Thyroid gland (tissue), 4 donors: ENCODE measurements at places on chromosomes 6 and 20. TPM values are rescaled to one million over a fixed set of nuclear protein-coding genes. Genes with fewer than 3 reads are reported as not detected.
A peak's percentile ranks its signal among the peaks of the same experiment; 100 is the strongest.

DNA sequence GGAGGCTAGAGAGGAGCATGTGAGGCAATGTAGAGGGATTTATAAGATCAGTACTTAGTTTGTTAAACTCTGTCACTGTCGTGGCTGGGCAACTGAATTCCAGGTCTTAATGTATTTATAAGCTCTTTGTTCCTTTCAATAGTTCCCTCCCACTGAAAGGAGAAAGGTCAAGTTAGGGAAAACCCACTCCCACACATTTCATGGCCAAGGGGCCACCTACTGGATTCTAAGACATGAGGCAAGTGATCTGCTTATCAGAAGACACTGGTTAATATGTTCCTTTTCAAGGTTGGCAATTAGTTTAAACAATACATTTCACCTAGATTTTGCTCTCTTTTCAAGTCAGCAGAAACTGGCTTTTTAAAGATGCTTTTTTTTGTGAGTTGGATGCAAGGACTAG, 5.4 kb upstream of the GSTA5 start:
- no peak for DNase-seq

GRCh38 chr20:58389324-58389967, 417 bp downstream of the VAPB start:
- peak; percentile 41 for DNase-seq

DNA sequence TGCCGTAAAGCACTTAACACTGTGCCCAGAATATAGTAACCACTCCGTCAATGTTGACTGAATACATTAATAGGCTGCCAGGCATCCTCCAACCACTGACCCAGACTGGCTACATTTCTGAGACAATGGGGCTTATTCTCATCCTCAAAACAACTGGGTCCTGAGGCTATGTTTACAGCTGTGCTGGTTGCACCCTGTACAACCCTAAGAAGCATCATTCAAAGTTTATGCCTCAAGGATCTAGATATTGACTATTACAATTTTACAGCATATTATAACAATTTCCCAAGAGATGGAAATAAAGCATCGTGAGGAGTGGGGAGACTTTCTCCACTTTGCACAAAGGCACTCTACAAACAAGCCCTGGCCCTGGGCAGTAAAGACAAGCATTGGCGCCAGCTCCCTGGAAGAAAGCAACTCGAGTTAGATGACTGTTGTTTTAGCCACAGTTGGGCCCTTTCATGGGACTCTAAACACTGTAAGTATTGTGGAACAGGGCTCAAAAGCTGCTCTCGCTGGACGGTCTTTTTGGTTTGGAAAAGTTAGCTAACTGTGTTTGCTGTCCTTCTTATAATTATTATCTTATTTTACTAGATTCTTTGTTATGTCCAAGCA, 30.2 kb downstream of the MYLIP start:
- DNase-seq = peak; percentile 80

DNA sequence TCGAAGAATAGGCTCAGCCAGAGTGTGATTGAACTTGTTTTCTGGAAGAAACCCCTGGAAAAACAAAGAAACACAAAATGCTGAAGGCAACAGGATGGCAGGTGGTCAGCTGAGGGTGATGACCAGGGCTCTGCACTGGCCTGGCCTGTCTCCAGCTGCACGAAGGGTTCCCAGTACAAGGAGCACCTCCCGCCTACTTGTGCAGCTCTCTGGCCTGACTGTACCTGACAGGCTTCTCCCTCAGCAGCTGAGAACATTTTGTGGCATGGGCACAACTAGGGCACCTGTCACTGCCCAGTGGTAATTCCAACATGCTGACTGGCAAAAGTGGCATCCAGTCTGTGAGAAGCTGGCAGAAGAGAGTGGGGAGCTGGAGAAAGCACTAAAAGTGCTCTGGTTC, 38.8 kb upstream of the EMILIN3 start:
- DNase-seq = no peak

GRCh38 chr6:78631976-78632375, 235.4 kb upstream of the IRAK1BP1 start:
- no peak for DNase-seq

Gene GLP1R
- 0.21 TPM for total RNA-seq

- no peak for DNase-seq
Measured at GRCh38 chr20:53875452-53875851, 194.9 kb downstream of the BCAS1 start.

DNA sequence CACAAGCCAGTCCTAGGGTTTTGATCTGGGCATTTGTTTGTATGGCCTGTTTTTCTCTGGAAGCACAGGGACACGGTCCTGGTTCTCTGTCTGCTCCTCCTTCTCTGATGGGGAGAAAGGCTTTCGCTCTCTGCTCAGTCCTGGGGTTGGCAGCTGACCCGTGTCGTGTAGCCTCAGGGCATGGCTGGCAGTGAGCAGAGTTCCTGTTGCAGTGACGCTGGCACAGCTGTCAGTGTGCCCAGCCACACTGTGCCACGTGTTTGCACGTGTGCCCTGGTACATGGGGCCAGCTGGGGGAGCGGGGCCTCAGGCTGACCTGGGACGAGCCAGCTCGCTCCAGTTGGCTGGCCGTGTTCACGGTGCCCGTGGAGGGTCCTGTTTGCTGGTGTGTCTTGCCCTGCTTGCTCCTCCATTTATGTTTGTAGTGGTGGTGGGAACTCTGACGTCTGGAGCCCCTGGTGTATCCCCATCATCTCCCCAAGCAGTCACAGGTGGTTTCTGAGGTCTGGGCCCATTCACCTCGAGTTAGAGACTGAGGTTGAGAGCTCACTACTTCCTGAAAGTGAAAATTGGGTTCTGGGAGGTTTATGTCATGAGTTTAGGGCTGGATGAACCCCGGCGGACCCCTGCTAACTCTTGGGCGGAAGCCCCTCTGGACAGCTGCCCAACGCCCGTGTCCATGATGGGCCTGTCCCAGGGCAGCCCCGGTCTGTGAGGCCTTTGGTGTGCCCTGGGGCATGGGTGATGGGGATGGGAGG, 10.2 kb upstream of the DNAJC5 start:
- DNase-seq = no peak

Gene VIP
- total RNA-seq = not detected

GRCh38 chr6:159608961-159609651, 83.9 kb downstream of the SOD2 start:
- peak; percentile 22 for DNase-seq

DNA sequence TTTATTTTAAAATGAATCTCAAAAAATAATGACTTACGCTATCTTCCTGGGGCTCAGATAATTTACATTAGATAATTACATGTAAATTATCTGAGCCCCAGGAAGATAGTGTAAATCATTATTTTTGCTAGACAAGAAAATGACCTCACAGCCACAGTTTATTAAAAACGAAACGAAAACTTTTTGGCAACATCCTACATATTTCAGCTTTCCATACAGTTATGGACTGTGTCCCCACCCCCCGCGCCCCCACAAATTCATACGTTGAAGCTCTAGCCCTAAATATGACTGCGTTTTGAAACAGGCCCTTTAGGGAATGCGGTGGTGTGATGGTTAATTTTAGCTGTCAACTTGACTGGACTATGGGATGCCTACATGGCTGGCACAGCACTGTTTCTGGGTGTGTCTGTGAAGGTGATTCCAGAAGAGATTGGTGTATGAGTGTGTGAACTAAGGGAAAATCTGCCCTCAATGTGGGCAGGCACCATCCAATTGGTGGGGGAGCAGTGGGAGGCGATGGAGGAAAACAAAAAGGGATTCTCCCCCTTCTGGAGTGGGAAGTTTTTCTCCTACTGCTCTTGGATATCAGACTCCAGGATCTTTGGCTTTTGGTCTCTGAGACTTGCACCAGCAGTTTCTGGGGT, 52.6 kb downstream of the TRPC4AP start:
- DNase-seq = no peak
